T-helper 17 cell (primary cell): ENCODE measurements at places on chromosomes 1 and 21. TPM values are rescaled to one million over a fixed set of nuclear protein-coding genes. Genes with fewer than 3 reads are reported as not detected.

Gene OR6N1
- total RNA-seq = not detected

Gene TRIM63
- total RNA-seq = not detected

Gene KRTAP13-2
- not detected for total RNA-seq

Gene ANKRD45
- total RNA-seq = not detected

Gene PIGK
- 16.6 TPM for total RNA-seq

Gene C1orf185
- total RNA-seq = not detected

Gene AMY2A
- not detected for total RNA-seq

Gene MYCL
- total RNA-seq = 0.68 TPM

Gene FCRL6
- total RNA-seq = 0.27 TPM

Gene OR2T35
- total RNA-seq = not detected

Gene LAPTM5
- 601 TPM for total RNA-seq

Gene LENEP
- total RNA-seq = not detected

Gene LIN28A
- total RNA-seq = not detected

Gene CBS
- total RNA-seq = not detected

Gene CLCA2
- total RNA-seq = not detected
